ENCODE measurements at places on chromosomes 11 and 22.

DNA sequence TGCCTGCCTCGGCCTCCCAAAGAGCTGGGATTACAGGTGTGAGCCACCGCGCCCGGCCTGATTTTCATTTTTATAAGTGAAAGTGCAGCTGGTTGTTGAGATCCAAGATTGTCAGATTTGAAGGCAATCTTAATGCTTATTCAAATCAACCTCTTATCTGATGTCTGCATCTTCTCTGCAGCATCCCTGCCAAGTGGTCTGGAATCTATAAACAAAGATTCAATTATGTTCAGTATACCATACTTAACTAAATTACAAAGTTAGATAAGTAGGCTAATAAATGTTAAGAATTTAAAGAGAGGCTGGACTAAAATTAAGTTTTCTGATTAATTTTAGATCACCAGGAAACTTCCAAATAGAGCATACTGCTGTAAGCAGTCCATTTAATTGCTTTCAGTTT lies 53.8 kb downstream of the POLD3 start:
- no peak for DNase-seq

DNA sequence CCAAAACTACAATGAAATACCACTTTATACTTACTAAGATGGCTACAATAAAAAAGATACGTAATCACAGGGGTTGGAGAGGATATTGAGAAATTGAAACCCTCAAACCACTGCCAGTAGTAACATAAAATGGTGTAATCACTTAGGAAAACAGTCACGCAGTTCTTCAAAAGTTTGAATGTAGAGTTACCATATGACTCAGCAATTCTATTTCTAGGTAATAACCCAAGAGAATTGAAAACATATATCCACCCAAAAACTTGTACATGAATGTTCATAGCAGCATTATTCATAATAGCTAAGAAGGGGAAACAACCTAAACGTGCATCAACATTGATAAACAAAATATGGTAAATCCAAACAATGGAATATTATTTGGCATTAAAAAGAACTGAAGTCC lies 24.4 kb upstream of the PSMA1 start:
- DNase-seq: no peak

GRCh38 chr11:44652901-44653644 lies 73.7 kb upstream of the TSPAN18 start:
- DNase-seq: no peak

GRCh38 chr11:75667255-75667830 lies 1.5 kb downstream of the MAP6 start:
- DNase-seq: no peak

- no peak for DNase-seq
These were observed 69.0 kb upstream of the SLC22A12 start for GRCh38 chr11:64522036-64522435.

GRCh38 chr11:79404325-79404724 lies 36.5 kb downstream of the TENM4 start:
- no peak for DNase-seq

DNA sequence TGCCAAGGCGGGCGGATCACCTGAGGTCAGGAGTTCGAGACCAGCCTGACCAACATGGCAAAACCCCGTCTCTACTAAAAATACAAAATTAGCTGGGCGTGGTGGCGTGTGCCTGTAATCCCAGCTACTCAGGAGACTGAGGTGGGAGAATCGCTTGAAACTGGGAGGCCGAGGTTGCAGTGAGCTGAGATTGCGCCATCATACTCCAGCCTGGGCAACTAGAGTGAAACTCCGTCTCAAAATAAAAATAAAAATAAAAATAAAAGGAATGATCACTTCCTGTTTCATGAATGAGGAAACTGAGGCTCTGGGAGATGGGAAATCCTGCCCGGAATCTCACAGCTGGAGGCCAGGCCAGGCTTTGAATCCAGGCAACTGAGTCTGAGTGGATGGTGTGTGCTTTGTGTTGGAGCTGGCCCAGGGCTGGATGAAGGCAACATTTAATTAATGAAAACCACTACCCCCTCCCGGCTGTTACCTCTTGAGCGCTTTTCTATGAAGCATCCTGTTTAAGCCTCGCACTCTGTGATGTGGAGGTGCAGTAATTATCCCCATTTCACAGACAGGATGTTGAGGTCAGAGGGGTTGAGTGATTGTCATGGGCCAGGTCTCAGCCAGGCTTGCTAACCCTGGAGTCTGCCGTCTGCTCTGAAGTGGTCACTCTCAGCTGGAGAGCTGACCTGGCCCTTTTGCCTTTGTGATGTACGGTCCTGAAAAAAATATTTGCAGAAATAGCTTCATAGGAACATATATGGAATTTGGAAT lies 27.8 kb downstream of the LRP5 start:
- no peak for DNase-seq

DNA sequence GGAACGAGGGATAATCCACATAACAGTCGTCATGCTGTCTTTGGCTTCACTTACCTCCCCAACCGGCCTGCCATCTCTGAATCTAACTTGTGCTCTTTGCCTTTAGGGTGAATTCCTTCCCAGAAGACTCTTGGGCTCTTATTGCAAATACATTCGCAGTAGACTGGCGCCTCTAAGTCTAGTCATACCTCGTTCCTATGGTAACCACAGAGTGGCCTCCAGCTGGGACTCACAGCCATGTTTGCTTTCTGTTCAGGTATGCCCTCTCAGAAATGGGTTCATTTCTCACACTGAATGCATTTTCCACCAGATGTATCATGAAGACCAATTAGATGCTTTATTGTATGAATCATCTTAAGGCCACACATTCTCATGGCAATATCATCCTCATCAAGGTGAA lies 112.7 kb downstream of the FAR1 start:
- DNase-seq: no peak

- no peak for DNase-seq
These were observed 32.0 kb upstream of the OR6M1 start for GRCh38 chr11:123838199-123838598.

DNA sequence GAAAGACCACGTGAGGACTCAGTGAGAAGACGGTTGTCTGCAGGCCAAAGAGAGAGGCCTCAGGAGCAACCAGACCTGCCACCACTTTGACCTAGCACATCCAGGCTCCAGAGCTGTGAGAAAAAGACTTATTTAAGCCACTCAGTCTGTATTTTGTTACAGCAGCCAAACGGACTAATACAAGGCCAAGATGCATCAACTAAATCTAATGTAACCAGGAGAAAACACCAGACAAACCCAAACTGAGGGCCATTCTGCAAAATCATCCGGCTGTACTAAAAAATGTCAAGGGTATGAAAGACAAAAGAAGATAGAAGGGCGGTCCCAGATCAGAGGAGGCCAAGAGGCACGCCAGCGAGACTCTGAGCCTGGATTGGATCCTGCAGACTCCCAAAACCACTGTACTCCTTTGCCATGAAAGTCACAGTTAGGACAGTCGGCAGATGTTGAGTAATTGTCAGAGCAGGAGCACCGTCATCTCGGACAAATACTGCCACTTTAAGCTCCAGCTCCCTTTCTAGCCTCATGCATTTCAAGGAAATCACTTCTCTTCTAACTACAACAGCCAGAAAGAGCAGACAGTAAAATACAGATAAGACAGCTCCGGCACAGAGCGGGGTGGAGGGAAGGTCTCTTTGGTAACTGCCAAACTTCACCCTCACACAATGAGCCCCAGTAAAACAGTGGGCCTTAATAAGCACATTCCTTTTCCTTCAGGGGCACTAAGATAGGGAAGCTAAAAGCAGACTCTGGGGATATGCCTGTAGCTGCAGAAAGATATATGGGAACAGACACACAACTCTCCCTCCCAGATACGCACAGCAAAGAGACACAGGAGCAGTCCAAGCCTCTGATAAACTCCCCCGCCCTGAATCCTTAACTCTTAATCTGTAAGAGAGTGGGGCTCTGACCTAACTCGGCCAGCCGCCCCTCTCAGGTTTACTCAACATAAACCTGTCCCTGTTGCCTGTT lies 3.5 kb upstream of the ZP1 start:
- DNase-seq: no peak

GRCh38 chr22:17910561-17911311 lies 113.6 kb downstream of the MICAL3 start:
- peak; percentile 90 for DNase-seq

- DNase-seq: no peak
These were observed 15.1 kb upstream of the SMIM38 start for GRCh38 chr11:69140635-69141034.

Data from fibroblast of skin of back (primary cell).